Vagina (tissue), 2 donors: ENCODE measurements at places on chromosomes 1 and 21.

- H3K4me1 ChIP-seq, result peaks cover 32% of the 10 kb centered on the region
- H3K27me3 ChIP-seq, result no peaks in the 10 kb centered on the region
- no peaks in the 10 kb centered on the region for H3K36me3 ChIP-seq
- H3K4me3 ChIP-seq, result no peak overlapping the region
- no peak overlapping the region for H3K27ac ChIP-seq
- no peak for DNase-seq
Measured at GRCh38 chr1:59432531-59433439, 135.9 kb downstream of the FGGY start.

DNA sequence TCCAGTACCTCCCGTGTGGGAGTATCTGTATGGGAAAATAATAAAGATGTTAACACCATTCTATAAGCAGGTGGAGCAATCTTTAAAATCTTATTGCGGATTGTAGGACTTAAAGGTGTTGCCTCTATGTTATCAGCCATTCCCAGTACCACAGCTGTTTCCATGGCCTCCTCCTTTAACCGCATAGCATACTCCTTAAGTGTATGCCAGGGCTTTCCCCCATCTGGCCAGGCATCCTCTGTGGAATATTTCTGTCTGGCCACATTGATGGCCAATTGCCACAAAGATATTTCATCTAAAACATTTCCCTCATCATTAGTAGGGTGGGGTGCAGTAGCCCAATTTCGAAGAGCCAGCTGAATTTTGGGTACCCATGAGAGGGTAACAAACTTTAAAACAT is 7.3 kb upstream of the STUM start:
- no peak overlapping the region for H3K27ac ChIP-seq
- no peak overlapping the region for H3K4me3 ChIP-seq
- no peaks in the 10 kb centered on the region for H3K27me3 ChIP-seq
- peaks cover 8% of the 10 kb centered on the region for H3K4me1 ChIP-seq
- no peak for DNase-seq

DNA sequence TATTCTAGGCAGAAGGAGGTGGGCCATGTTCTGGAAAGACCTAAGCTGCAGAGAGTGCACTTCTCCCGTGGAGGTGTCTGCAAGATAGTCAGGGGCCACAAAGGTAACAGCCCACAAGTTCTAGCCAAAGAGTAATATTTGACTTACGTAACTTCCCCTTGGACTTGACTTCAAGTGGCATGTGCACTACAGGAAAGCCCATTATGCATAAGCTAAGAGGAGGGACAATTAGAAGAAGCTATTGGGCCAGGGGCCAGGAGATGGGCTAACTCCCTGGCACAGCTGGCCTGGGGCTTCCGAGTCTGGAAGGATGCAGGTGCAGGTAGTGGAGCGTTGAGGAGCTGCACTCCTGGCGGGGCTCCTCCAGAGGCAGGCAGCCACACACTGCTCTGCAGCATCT is 58.3 kb downstream of the ERG start:
- H3K27me3 ChIP-seq, result no peaks in the 10 kb centered on the region
- H3K36me3 ChIP-seq, result no peaks in the 10 kb centered on the region
- no peak overlapping the region for H3K27ac ChIP-seq
- DNase-seq, result no peak
- no peak overlapping the region for H3K4me3 ChIP-seq
- H3K4me1 ChIP-seq, result peaks cover 6% of the 10 kb centered on the region

DNA sequence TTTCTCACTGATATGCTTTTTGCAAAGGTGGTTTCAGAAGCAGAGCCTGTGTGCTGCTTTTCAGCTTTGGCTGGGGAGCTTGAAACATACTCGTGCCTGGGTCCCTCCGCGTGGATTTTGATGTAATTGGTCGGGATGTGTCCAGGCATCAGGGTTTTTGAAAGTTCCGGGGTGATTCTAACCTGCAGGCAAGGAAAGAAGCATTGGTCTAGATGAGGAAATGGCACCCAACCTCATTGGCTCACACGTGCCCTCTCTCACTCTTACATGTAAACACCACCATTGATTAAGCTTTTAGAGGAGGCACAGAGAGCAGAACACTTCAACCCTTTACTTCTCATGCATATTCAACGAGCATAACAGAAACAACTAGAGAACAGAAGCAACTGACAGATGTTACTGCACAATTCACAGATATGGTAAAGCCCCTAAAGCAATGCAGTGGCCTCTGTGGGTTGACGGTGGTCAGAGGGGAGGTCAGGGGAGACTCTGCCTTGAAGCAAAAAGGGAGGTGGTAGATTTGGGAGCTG is 112.1 kb downstream of the TLR5 start:
- H3K27ac ChIP-seq, result peak overlapping the region; percentile 88
- peaks cover 15% of the 10 kb centered on the region for H3K4me1 ChIP-seq
- H3K4me3 ChIP-seq, result no peak overlapping the region

- H3K27ac ChIP-seq, result no peak overlapping the region
- no peaks in the 10 kb centered on the region for H3K27me3 ChIP-seq
- H3K36me3 ChIP-seq, result no peaks in the 10 kb centered on the region
- no peak for DNase-seq
Measured at GRCh38 chr1:19585507-19585906, 58.6 kb upstream of the NBL1 start.

GRCh38 chr1:10724948-10725847 is 71.2 kb downstream of the CASZ1 start:
- no peak overlapping the region for H3K4me3 ChIP-seq
- peaks cover 32% of the 10 kb centered on the region for H3K4me1 ChIP-seq
- H3K36me3 ChIP-seq, result no peaks in the 10 kb centered on the region
- H3K27ac ChIP-seq, result peak overlapping the region; percentile 33
- no peaks in the 10 kb centered on the region for H3K27me3 ChIP-seq
- no peak for DNase-seq

- peak overlapping the region; percentile 98 for H3K4me3 ChIP-seq
- DNase-seq, result no peak
- peak overlapping the region; percentile 100 for H3K27ac ChIP-seq
Measured at GRCh38 chr1:58784758-58785441, 1.1 kb upstream of the JUN start.

DNA sequence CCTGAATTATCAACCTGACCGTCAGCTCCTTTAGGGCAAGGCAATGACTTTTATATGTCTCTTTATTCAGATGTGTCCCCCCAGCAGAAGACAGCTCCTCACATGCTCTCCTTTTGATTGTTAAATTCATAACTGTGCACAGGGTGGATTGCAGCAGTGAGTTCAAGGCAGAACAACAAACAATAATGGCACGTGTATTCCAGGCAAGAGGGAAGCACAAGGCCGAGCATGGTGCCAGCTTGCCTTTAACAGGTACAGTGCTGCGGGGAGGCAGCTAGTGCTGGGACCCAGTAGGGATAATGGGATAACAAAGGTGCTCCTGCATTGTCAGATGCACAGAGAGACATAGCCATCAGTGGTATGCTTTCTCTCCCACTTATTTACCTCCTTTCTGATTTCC is 248.4 kb downstream of the RHOU start:
- H3K36me3 ChIP-seq, result no peaks in the 10 kb centered on the region
- peaks cover 5% of the 10 kb centered on the region for H3K4me1 ChIP-seq
- H3K27ac ChIP-seq, result no peak overlapping the region
- H3K27me3 ChIP-seq, result no peaks in the 10 kb centered on the region
- no peak for DNase-seq

DNA sequence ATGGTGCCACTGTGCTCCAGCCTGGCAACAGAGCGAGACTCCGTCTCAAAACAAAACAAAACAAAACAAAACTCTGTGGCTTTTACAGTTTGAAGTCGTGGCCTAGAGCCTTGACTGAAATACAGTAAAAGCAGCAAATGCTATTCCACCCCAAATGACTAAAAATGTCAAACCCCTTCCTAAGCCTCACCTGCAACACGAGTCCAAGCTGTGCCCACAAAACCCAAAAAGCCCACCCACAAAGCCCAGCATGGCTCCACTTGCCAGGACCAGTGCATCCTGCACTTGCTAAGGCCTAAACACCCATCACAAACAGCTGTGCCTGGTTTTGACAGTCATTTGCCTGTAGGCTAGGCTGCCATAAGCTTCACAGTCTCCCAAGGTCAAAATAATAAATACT is 21.3 kb downstream of the VAV3 start:
- no peak for DNase-seq
- no peaks in the 10 kb centered on the region for H3K27me3 ChIP-seq
- H3K27ac ChIP-seq, result no peak overlapping the region
- H3K4me1 ChIP-seq, result no peaks in the 10 kb centered on the region
- no peak overlapping the region for H3K4me3 ChIP-seq

DNA sequence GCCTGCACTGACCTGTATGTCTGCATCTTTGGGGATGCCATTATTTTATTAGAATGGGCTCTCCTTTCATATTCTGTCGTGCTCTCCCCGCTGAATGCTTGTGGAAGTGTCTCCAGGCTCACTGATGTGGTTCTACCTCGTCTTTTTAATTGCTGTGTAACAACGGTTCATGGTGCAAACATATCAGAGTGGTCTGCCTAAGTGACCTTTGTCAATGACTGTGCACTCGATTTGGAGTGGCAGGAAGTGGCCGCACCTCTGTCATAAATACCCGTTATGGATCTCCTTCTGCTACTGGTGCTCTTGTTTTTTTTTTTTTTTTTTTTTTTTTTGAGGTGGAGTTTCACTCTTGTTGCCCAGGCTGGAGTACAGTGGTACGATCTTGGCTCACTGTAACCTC is 38.3 kb downstream of the SPSB1 start:
- no peak overlapping the region for H3K4me3 ChIP-seq
- no peaks in the 10 kb centered on the region for H3K36me3 ChIP-seq
- H3K27me3 ChIP-seq, result no peaks in the 10 kb centered on the region

GRCh38 chr1:40855513-40855912 is 6.7 kb downstream of the CITED4 start:
- H3K4me1 ChIP-seq, result peaks cover 4% of the 10 kb centered on the region
- no peaks in the 10 kb centered on the region for H3K27me3 ChIP-seq
- no peak for DNase-seq
- no peak overlapping the region for H3K4me3 ChIP-seq
